ENCODE measurements at places on chromosomes 12 and 14. TPM values are rescaled to one million over a fixed set of nuclear protein-coding genes. Genes with fewer than 3 reads are reported as not detected.
A peak's percentile ranks its signal among the peaks of the same experiment; 100 is the strongest.

The MYH7 gene
- total RNA-seq, result not detected

The PLCZ1 gene
- total RNA-seq, result not detected

The CD163 gene
- 2.9 TPM for total RNA-seq

The TAS2R20 gene
- 2.4 TPM for total RNA-seq

The LRRIQ1 gene
- not detected for total RNA-seq

The ITGB7 gene
- 329 TPM for total RNA-seq

The C14orf39 gene
- total RNA-seq, result not detected

The TSHR gene
- total RNA-seq, result not detected

DNA sequence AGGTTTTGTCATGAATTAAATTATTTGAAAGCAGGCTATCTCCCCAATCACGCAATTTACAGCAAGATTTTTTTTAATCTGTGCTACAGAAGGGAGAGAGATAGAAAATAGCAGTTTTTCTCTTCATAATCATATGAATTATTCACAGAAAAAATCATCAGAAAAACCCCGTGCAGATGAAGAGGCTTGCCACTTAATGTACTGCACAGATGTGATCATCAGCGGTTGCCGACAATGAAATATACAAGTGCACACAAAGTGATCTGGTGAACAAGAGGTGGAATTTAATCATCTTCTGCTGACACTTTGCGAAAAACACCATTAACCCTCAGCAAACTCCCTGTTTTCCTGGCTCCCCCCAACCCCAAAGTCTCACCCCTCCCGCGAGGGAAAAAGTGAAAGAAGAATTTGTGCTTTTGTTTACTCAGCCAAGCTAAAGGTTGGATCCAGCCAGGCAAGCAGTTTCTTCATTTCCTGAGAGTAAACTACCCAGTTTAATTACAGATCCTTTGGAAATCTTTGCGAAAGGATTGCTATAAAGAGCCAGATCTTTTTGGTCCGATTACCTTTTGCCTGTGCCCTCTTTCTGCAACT, 3.1 kb upstream of the LMO3 start:
- DNase-seq, result no peak

GRCh38 chr12:113831016-113831415, 135.1 kb downstream of the RBM19 start:
- no peak for DNase-seq

- DNase-seq, result peak; percentile 68
Measured at GRCh38 chr14:22112004-22112403, 438.4 kb upstream of the OR4E1 start.

DNA sequence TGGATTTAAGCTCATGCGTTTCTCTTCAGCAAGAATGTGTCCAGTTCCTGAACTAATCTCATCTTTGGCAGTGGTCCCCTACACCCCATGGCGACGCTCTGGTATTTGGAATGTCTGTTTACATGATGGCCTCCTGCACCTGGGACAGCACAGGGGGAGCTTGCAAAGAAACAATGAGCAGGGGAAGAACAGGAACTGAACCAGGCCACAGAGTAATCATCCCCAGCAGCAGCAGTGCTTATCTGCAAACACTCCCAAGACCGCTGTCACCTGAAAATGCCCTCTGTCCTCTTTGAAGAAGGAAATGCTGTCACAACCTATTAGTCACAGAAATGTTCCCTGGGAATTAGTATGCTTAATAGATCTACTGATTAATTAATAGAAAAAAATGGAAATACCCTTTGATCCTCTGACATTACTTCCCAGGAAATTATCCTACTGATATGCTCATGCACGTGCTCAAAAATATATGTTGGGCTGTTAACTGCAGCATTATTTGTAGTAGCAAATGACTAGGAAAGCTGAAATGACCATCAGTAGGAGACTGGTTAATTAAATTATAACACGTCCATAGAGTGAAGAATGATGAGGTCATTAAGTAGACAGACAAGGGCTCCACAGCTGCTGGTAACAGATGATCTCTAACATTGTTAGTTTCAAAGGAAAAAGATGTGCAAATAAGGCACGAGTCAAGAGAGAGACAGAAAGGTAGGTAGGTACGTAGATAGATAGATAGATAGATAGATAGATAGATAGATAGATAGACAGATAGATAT, 279.3 kb upstream of the FLRT2 start:
- DNase-seq, result no peak

GRCh38 chr12:104651811-104652210, 195.1 kb downstream of the CHST11 start:
- no peak for DNase-seq

GRCh38 chr12:49609875-49610154, 4.4 kb upstream of the FAM186B start:
- no peak for DNase-seq

DNA sequence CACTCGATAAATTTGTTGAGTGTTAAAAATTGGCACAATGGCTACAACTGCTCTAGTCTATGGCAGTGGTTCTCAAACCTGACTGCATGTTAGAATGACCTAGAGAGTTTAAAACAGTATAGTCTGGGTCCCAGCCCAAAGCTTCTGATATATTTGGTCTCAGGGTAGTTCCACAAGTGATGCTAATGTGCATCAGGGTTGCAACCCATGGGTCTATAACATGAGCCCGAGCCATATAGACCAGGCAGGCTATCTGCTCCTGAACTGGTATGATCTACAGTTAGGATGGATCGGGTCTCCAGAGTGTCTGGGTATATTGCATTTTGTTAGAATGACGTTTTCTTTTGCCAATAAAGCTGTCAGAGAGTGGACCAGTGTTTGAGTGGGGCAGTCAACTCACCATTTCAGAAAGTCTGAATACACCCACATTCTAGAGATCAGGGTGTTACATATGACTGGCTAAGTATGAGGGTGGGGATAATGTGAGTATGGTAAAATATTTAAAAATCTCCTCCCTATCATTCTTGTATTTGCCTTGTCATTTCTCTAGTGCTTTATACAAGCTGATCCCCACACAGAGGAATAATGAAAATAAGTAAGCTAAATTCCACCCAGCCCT, 80.9 kb downstream of the FRMD6 start:
- DNase-seq, result no peak

- no peak for DNase-seq
Measured at GRCh38 chr12:93197067-93197593, 180.6 kb upstream of the NUDT4 start.

Measured in natural killer cell (primary cell).